ENCODE measurements at places on chromosomes 11 and 22.

GRCh38 chr11:15665368-15665871, 550.7 kb downstream of the INSC start:
- DNase-seq: no peak

GRCh38 chr22:29772170-29772641, 5.0 kb downstream of the UQCR10 start:
- DNase-seq: peak; percentile 84

DNA sequence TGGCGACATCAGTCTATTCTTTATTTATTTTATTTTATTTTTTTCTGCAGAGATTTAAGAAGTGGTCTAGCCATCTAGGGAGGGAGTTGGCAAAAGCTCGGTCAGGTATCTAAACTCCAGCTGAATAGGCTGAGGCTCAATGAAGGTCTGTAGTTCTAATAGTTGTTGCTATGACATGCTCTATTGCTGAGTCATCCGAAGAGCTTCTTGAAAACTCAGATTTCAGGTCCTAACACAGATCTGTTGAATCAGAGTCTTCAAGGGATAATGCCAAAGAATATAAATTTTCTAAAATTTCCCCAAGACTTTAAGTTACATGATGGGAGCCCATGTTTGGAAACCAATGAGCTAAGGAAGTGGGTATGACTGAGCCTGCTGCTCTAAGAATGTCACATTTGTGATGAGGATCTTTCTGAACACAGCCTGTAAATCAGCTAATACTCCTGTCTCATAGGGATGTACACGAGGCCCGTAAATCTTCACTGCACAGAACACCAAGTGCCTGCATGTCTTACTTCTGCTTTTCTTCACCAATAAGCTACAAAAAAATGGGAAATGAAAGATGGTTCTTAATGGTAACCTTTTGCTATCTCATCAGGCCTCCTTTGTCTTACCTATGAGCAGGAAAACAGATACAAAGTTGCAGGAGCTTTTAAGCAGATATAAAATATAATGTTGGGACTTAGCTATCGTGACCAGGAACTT, 901.4 kb upstream of the API5 start:
- DNase-seq: no peak

DNA sequence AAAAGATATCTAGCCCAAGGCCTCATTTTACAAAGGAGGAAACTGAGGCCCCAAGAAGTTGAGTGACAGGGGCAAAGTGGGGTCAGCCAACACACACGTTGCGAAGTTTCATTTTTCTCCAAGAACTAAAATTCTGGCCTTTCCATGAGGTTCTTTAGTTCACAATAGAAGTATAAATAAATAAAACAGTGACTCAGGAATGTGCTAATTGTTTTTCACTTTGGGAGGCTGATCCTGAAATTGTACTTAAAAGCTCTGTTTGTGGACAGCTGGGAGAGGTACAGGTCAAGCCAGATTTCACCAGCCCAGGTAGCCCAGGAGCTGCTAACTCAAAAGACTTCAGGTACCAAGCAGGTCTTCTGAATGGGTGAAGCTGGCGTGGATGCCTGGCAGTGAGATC, 105.2 kb downstream of the TRAF6 start:
- no peak for DNase-seq

DNA sequence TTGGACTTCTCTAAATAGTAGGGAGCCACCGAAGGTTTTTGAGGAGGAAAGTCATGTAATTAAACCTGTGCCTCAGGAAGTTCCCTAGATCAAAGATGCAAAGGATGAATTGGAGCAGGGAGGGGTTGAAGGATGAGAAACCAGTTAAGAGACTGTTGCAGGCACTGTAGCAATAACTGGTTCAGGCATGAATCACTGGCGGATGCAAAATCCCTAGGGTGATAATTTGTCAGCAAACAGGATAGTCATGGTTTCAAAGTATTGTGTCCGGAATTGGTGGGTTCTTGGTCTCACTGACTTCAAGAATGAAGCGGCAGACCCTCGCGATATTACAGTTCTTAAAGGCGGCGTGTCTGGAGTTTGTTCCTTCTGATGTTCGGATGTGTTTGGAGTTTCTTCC, 19.9 kb downstream of the TRIOBP start:
- DNase-seq: peak; percentile 83

DNA sequence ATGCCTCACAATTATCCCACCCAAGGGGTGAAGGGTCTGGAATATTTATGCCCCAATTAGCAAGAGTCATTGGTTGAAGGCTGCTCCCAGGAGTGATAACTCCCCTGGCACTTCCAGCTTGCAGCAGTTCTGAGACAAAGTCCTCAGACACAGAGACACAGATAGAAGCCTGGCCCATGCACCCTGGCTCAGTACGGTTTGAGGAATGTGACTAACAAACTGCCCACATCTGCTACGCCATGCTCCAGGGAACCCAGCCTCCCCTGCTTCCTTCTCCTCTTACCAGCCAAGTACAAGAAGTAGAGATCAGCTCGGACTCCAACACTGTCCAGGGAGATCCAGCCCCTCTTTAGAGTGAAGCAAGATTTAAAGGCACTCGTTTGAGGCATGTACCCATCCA, 48.5 kb upstream of the BMAL1 start:
- DNase-seq: peak; percentile 57

DNA sequence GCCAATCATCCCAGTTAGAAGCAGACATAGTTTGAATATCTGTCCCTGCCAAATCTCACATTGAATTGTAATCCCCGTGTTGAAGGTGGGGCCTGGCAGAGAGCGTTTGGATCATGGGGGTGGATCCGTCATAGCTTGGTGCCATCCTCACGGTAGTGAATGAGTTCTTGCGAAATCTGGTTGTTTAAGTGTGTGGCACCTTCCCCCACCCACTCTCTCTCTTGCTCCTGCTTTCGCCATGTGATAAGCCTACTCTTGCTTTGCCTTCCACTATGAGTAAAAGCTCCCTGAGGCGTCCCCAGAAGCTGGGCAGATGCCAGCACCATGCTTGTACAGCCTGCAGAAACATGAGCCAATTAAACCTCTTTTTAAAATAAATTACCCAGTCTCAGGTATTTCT, 5.0 kb upstream of the CCDC81 start:
- DNase-seq: no peak

GRCh38 chr11:63239254-63239653, 4.1 kb downstream of the SLC22A25 start:
- no peak for DNase-seq

DNA sequence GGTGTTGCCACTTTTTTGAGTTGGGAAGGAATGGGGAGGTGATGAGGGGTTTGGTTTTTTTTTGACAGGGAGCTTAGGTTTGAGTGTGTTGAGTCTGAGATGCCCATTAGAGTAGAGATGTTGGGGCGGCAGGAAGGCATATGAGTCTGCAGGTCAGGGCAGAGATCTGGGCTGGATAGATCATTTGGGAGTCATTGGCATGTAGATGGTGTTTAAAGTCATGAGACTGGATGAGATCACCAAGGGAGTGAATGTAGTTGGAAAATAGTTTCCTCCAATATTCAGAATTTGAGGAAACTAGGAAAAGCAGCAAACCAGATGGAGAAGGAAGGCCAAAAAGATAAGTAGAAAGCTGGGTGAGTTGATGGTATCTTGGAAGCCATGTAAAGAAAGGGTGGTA, 2.1 kb upstream of the ANAPC15 start:
- peak; percentile 20 for DNase-seq

GRCh38 chr22:38009000-38009806, 24.8 kb upstream of the SOX10 start:
- DNase-seq: no peak

DNA sequence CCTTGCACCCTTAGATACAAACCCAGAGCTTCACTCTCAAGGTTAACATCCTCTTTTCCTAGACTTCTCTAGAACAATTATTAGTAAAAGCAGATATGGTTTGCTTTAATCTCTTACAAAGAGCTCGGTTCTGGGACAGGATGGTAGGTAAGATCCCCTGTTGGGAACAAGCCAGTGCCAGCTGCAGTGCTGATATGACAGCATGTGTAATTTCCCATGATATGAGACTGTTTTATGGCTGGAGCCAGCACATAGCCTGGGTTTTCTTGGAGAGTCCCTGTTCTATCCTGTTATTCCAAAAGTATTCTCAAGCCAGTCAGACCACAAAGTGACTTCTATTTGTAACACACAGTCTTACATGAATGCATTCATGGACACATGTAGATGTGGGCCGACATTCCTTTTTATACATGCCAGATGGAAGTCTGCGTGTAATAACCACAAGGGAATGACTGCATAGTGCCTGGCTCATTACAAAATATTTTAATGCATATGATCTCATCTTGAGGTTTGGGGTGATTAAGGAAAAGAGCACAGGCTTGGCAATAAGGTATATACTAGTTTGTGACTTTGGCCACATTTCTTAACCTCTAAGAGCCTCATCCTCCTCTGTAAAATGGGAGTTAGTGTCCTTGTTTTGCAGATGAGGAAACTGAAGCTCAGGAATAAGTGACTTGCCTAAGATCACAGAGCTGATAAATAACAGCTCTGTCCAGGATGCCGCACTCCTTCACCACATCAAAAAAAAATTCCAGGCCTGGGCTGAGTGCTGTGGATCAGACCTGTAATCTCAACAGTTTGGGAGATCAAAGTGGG, 21.8 kb downstream of the CLMP start:
- DNase-seq: peak; percentile 84

- peak; percentile 41 for DNase-seq
Observed at GRCh38 chr11:944711-945470, 19.2 kb downstream of the AP2A2 start.

DNA sequence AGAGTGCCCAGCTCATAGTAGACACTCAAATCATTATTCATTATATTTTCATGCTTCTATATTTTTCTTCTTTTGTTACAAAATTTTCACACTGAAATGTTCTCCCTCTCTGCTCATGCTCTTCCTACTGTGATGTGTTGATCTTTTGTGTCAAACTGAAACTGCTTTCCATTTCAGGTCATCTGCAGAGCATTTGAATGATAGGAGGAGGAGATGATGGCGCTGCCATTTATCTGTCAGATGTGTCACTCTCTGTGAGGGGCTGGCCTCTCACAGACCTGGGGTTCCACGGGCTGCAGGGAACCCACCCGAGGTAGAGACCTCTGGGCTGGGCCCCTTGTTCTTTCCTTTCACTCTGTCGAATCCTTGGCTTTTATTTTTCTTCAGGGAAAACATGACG, 41.1 kb downstream of the OR10A6 start:
- no peak for DNase-seq

DNA sequence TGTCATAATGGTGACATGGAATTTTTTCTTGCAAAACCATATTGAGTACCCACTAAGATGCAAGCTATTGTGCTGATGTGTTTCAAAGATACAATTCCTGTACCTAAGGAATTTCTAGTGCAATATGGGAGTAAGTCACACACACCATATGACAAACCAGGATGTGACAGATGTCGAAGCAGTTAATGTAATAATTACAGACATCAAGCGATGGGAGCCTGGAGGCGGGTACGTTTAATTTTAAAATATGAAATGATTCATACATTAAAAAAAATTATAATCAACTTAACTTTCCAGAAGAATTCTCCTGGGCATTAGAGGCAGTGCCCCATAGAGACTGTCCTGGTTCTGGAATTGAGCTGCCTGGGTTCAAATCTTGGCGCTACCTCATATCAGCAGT, 6.0 kb downstream of the SYCE3 start:
- DNase-seq: no peak

- no peak for DNase-seq
Observed at GRCh38 chr11:77196961-77197360, 68.9 kb downstream of the MYO7A start.

DNA sequence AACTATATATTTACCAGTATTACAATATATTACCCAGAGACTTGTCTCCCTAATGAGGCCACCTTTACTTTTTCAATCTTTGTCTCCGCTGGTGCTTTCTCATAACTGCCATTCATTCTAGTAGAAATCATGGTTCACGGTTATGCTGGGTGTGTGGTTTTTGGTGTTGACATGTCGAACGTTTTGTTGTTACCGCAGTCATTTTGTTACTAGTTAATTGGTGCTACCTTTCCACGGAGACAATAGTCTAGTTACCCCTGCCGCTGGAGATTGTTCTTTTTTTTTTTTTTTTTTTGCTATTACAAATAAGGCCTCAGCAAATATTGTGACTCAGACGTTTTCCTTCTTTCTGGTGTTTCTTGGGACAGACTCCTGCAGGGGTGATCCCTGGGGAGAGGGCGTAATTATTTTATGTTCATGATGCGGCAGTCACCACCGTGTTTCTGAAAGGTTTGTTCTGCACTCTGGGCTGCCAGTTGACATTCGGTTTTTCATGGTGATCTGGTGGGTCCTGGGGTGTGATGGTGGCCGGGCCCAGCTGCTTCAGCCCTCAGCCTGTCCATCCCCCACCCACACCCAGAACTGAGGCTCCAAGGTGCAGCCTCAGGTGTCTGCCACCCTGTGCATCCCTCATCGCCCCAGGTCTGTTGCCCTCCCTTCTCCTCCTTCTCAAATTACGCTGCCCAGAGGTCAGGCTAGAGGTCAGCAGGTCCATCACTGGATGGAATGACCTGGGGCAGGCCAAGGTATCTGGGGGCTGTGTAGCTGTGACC, 28.6 kb downstream of the LRP5 start:
- DNase-seq: no peak

DNA sequence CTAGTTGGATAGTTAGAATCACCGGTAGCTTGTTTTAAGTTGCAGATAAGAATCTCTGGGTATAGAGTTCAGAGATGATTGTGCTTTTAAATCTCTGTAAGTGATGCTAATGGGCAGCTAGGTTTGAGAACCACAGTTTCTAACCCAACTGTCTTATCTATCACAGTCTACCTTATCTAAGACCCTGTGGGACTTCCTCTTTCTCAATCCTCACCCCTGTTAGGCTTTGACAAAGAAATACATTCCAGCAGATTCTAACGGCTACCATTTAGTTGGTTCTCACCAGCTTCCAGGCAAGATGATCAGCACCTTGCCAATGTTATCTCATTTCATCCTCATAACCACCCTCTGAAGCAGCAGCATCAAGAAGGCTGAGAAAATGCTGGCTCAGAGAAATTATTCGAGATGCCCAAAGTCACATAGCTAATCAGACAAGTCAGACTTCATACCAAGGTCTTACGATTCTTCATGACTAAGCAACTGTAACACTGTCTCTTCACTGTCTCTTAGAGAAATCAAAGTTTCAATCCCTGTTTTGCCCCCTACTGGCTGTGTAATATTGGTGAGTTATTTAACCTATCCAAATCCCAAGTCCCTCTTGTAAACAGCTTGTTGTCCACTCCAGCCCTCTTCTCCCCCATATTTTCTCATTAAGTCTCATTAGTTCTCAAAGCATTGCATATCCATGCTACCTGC, 192.4 kb upstream of the API5 start:
- DNase-seq: no peak

GRCh38 chr22:43901976-43902643, 10.3 kb upstream of the PNPLA5 start:
- peak; percentile 70 for DNase-seq

DNA sequence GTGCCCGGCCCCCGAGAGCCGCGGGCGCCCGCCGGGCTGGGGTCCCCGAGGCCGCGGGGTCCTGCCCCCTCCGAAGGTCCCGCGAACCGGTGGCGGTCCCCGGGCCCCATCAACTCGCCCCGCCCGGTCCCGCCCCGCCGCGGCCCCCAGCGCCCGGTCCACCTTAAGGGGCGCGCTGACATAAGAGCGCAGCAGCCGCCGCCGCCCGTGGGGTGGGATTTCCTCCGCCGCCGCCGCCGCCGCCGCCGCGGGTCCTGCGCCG, at the start of gene ZDHHC8:
Gene ZDHHC8 (plus strand): TSS at position 208 of the 262 bp plus-strand sequence. CDS start 144 bp downstream, outside the sequence.
- peak; percentile 78 for DNase-seq

GRCh38 chr11:121500275-121500674, 47.5 kb upstream of the SORL1-AS1 start:
- DNase-seq: no peak

GRCh38 chr11:11965192-11965591, 43.2 kb downstream of the DKK3 start:
- DNase-seq: no peak

Data from AG20443 (cell line).